ENCODE measurements at places on chromosomes 16 and 17.

DNA sequence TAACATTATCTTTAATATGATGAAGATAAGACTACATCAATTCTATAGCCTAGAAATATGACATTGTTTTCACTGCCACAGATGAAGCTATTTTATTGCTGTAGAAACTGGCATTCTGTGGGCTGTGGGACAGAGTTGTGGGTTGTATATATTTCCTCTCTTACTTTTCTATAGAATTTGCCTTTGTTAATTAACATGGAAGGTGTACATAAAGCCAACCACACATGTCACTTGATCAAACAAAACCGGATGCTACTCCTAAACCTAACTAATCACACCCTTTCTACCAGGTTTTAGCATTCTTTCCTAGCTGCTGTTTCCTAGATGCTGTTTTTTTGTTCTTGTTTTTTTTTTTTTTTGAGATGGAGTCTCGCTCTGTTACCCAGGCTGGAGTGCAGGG is 81.2 kb upstream of the ATP2A3 start:
- DNase-seq: peak; percentile 93

DNA sequence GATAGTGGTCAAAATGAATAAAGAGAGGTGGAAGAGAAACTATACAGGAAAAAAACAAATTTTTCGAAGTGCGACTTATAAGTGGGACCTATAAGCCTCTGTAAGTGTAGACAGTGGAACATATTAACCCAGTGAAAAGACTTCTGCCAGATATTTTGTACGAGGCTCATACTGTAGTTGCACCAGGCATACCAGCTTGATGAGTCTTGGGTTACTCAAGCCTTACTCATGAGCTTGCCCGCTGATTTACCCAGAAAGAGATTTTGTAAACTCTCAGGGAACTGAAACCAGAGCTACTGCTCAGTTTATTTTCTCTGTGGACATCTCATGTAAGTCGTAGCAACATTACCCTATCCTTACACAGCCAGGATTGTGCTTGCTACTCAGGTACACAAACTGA is 708.0 kb upstream of the SOX9 start:
- no peak for DNase-seq

GRCh38 chr17:21542991-21543390 is 149.3 kb upstream of the KCNJ18 start:
- DNase-seq: no peak

GRCh38 chr16:85838381-85838780 is 38.9 kb downstream of the COX4I1 start:
- DNase-seq: no peak

GRCh38 chr17:58557981-58558380 is 43.5 kb upstream of the MTMR4 start:
- DNase-seq: no peak

DNA sequence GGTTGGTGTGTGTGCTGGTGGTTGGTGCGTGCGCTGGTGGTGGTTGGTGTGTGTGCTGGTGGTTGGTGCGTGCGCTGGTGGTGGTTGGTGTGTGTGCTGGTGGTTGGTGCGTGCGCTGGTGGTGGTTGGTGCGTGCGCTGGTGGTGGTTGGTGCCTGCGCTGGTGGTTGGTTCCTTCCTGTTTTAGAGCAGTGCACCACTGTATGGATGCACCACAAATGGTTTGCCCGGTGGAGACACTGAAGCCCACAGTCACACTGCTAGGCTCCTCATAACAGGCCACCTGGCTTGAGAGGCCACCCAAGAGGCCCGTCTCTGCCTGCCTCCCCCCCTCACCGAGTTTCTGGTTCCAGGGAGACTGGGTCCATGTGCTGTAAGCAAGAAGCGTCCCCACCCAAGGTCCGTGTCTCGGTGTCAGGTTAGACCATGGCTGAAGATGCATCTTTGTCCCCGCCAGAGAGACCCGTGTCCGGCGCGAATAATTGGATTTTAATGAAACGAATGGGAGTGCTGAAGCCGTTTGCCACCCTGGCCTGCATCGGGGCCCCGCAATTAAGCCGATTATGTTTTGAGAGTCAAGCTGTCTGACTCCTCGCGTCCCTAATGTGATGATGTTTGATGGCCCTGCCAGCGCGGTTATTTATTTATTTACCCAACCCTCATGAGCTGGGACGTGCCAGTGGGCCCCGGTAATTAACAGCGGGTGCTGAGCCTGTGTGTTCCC is 161.3 kb upstream of the GSE1 start:
- DNase-seq: peak; percentile 78

DNA sequence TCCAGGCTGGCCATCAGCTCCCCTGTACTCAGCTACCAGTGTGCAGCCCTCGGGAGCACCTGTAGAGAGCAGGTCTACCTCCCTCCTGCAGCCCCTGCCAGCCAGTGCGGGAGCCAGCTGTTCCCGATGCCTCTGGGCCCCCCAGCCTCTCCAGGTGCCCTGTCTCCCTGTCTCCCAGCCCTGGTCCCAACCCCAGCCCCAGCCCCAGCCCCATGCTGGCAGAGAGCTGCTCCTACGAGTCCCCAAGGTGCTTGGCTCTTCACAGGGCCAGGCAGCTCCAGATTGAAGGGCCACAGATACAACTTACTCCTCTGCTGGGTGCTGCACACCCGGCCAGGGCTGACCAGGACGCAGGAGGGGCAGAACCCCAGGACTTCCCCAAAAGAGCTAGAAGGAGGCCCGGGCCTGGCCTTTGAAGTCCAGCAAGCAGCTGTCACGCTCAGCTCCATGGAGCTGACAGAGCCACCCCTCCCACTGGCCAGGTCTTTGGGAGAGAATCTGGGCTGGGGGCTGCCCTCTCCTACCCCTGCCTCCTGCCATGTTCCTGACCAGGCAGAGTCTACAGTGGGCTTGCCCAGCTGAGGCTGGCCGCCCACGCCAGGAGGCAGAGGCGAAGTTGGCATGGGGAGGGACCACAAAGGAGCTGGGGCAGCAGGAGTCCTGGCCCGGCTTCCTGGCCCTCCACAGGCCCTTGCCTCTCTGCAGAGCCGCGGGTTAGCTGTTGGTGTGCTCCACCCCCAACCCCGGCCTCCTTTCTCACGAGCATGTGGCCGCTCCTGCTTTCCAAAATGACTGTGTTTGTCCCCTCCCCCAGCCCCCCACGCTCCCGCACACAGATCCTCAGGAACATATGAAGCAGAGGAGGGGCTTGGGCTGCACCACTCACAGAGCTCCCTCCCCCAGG is 9.5 kb upstream of the ADAM11 start:
- DNase-seq: no peak

DNA sequence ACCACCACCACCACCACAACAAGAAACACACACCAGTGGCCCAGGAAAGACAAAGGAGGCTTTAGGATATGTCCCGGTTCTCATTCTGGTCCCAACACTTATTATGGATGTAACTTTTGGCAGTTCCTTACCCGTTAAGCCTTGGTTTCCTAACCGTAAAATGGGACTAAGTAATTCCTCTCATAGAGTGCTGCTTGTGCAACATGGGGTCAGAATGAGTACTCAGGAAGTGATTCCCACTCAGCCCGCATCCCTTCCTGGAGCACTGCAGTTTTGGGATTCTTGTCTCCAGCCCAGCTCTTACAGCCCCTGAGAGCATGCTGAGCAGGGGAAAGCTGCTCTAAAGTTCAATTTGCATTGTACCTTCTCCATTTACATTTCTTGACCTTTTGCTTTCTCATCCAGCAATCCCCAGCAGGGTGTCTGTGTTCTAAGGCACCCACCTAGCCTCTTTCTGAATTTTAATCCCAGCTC is 262.6 kb downstream of the PRKCA start:
- DNase-seq: no peak

DNA sequence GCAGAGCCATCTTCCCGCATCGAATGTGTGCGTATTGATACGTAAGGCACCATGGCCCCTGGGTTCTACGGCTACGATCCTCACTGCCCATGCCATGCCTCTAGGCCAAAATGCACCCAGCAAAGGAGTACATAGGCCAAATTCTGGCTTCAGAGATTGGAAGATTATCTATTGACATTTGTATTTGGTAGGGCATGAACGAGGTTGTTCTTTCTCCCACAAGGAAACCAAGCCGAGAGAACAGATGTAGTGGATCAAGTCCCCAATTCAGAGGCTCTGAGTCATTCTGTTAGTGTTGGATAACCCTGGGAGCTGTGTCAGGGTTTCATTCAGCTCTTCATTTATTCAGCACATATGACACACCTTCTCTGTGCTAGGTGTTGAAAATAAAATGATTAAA is 36.5 kb downstream of the HOXB1 start:
- no peak for DNase-seq

GRCh38 chr16:17241264-17241835 is 229.4 kb downstream of the XYLT1 start:
- no peak for DNase-seq

DNA sequence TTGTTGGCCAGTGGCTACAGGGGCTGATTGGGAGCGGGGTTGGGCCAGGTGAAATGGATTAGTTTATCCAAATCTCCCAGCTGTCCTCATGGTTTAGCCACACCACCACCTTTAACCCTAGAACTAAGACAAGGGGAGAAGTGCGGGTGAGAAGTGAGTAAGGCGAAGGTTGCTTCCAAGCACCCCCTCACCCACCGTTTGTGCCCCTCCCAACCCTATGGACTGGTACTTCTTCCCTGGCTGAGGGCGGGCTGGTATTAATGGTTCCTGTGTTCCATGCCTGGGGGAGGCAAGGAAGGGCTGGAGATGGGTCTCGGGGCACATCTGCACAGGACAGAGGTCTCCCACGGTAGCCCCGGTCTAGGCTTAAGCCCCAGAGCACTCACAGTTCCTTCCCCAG is 25.1 kb downstream of the NT5M start:
- DNase-seq: no peak

DNA sequence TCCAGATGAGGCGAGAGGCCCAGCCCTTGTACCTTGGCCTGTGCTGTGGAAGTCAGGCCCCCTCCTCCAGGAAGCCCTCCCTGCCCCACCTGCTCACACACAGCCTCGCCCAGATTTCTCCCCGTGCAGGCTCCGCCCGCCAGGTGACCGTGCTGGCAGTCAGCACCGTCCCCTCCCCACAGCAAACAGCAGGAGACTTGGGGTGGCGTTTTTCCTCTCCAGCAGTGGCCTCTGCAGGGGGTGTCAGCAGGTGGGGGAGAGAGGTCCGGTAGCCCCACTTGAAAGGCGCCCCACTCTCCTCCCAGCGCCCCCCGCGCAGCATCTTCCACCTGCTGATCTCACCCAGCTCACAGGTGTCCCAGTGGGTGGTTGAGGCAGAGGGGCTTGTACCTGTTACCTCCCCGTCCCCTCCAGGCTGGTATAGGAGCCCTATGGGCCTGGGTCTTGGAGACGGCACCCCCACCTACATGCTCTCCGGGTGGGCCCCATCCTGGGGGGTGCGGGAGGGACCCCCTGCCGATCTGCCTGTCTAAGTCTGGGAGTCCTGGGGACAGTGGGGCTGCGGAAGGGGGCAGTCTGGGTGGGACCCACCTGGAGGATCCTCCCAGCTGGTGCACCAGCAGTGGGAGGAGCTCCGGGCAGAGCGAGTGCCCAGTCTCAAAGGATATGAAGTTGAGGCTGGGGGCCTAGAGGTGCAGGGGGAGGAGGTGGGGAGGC is 4.2 kb upstream of the C1QTNF8 start:
- no peak for DNase-seq

- no peak for DNase-seq
These were observed 11.4 kb downstream of the IGFBP4 start for GRCh38 chr17:40454613-40454995.

GRCh38 chr17:73952480-73953205 is 250.8 kb upstream of the RPL38 start:
- no peak for DNase-seq

- DNase-seq: no peak
These were observed 132.1 kb downstream of the CDH13 start for GRCh38 chr16:82758904-82759303.

GRCh38 chr16:9232102-9232770 is 140.8 kb downstream of the HAPSTR1 start:
- DNase-seq: no peak

DNA sequence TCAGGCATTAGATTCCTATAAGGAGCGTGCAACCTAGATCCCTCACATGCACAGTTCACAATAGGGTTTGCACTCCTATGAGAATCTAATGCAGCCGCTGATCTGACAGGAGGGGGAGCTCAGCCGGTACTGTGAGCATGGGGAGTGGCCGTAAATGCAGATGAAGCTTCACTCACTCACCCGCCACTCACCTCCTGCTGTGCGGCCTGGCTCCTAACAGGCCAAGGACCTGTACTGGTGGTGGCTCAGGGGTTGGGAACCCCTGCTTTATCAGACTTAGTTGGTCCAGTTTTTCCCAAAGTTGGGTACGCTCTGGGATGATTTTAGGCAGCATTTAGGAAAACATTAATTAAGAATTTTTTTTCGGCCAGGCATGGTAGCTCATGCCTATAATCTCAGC is 103.8 kb downstream of the MARF1 start:
- no peak for DNase-seq

DNA sequence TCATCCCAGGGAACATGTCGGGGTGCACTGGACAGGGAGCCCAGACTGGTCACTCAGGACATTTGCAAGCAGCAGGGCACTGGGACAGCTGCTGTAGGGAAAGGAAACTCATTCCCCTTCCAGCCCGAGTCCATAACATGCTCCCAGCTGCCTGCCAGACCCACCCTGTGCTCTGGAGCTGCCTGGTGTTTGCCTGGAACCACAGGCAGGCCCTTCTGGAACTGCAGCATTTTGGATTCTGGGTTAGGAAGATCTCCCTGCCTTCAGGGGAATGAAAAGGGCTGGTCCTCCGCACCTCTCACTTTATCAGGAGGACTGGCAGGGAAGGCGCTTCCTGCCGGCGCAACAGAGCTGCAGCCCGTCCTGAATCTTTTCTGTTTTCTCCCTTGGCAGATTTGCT is 41.2 kb downstream of the MEAK7 start:
- DNase-seq: no peak

- DNase-seq: no peak
These were observed 3.4 kb downstream of the USH1G start for GRCh38 chr17:74919440-74920305.
